ENCODE measurements at places on chromosomes 6 and 20.

DNA sequence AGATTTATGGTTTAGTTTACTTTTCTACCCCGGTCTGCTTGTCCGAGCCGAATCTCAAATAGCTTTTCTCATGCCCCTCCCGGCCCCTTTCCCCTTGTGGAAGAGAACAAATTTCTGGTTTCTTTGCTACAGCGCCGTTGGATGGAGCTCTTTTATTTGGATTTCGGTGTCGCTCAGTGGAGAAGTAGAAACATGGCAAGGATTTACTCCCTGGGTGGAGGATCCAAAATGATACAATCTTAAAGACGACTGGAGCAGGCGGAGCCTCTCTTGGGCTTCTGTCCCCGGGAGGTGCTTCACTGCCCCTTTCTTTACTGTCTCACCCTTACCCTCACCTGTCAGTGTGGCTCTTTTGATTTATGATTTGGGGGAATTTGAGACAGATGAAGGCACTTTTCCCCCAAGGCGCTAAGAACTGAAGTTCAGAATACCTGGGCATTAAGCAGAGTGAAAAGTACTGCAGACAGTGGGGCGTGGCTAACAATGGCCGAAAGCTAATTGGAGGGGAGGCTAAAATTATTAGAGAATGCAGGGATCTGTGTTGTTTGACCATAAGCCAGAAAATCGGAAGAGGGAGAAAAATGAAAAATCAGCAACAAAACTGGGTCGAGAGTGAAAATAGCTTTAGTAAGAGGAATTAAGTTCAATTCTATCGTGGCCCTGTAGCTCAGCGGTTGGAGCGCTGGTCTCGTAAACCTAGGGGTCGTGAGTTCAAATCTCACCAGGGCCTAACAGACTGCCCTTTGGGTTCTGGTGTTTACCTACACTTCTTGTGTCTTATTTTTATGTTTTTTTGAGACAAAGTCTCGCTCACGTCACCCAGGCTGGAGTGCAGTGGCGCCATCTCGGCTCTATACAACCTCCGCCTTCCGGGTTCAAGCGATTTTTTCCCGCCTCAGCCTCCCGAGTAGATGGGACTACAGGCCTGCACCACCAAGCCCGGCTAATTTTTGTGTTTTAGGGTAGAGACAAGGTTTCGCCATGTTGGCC is 145.1 kb upstream of the ZNF184 start:
- no peak for DNase-seq

DNA sequence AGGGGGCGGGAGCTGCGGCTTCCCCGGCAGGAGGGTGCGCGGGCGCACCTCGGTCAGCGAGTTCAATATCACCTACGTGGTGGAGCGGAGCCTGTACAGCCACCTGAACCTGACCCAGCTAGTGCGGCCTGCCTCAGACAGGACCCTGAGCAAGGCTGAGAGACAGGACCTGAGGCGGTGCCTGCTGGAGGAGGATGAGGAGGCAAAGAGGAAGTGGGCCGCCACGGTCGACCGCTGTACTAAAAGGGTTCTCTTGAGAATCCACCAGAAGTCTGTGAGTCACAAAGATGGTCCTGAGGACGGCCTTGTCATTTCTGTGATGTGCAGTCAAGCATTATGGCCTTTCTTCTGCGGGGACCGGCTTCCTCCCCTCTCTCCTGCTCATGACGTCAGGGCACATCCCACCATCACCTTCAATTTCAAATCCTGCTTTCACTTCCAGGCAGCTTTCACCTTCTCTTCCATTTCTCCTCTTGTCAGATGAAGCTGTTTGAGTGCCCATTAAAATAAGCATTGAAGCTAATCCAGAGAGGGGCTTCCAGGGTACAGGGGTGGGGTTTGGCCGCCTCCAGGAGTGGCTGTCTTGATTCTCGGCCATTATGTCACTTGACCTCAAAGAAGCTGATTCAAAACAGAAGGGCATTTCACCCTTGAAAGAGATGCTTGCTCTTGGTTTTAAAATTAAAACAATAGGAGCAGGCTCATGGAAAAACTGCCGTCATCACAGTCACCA is 177.6 kb downstream of the SASH1 start:
- no peak for DNase-seq

- DNase-seq: no peak
These were observed 93.2 kb upstream of the ZNF184 start for GRCh38 chr6:27565839-27566779.

- DNase-seq: no peak
These were observed 21.6 kb upstream of the FBXO9 start for GRCh38 chr6:53043581-53043980.

GRCh38 chr20:44526129-44526528 is 4.3 kb upstream of the SERINC3 start:
- DNase-seq: no peak

DNA sequence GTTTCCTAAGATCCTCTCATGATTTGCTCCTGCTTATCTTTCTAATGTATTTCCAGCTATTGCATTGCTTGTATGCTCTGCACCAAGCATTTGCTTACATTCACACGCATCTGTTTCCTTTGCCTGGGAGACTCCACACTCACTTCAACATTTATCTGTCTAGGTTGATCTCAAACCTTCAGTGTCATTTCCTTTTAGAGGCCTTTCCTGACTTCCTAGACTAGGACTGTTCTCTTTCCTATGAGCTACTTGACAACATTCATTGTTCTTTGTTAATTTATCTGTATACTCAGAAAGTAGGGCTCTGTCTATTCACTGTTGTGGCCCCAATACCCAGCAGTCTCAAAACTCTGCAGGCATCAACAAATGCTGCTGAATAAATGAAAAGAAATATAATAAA is 84.4 kb downstream of the WASF1 start:
- no peak for DNase-seq

- no peak for DNase-seq
These were observed 63.3 kb upstream of the ASF1A start for GRCh38 chr6:118830691-118831090.

- DNase-seq: no peak
These were observed 17.2 kb upstream of the ADGRF1 start for GRCh38 chr6:47059216-47059885.
